ENCODE measurements at places on chromosomes 12 and 14.

DNA sequence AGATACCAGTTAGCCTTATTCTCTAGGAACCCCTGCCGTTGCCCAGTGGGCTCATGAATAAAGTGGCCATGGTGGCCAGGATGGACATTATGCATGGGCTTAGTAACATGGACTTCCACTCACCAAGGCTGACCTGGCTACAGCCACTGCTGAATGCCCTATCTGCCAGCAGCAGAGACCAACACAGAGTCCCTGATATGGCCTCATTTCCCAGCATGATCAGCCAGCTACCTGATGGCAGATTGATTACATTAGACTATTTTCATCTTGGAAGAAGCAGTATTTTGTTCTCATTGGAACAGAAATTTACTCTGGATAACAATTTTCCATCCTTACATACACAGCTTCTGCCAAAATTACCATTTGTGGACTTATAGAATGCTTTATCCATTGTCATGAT lies 16.2 kb upstream of the LPCAT3 start:
- no peak for DNase-seq

GRCh38 chr12:130563323-130563722 lies 152.8 kb downstream of the RIMBP2 start:
- DNase-seq: no peak

GRCh38 chr12:91094957-91095356 lies 16.3 kb downstream of the LUM start:
- DNase-seq: no peak

DNA sequence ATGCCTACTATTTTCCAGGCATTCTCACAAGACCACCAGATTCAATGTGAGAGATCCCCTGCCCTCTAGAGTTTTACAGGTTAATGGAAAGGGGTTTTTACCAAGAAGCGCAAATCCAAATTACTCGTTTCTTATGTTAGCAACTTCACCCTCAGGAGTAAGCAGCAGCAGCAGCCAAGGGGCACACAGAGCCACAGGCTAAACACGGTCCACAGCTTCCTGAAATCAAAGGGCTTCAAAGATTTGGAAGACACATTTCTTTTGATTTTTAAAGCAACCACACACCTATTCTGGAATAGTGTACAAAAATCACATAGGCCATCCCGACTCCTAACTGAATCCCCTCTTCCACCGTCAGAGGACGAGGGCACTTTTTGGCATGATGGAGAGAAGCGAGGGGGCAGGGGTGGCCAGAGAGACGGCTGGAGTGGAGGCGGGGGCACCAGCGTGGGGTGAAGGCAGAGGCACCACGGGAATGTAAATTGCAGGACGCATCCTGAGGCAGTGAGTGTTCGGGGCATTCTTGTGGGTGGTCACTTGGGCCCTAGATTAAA lies 107.0 kb downstream of the ARF6 start:
- DNase-seq: no peak

- DNase-seq: peak; percentile 6
Measured at GRCh38 chr12:9651265-9651729, 18.2 kb upstream of the CLEC2D start.

GRCh38 chr12:112798048-112798760 lies 6.7 kb downstream of the RPH3A start:
- no peak for DNase-seq

GRCh38 chr14:98766818-98767217 lies 505.2 kb downstream of the BCL11B start:
- DNase-seq: no peak

- no peak for DNase-seq
Measured at GRCh38 chr12:91704446-91704845, 441.2 kb downstream of the BTG1 start.

DNA sequence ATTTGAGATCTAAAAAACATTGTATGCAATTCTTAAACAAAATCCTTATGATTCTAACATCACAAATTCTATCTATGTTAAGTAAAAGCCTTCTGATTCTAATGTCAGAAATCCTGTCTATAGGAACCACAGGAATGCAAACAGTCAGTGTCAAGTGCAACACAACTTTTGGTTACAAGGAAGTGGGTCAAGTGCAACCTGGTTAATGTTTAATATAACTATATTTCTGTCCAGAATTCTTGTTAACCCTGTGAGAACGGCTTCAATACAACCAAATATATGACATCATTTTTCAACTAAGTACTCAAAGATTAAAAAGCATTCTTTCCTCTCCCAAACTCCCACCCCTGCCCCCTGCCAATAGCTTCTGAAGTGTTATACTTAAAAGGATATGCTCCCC lies 107.9 kb upstream of the PLEKHA5 start:
- DNase-seq: no peak

DNA sequence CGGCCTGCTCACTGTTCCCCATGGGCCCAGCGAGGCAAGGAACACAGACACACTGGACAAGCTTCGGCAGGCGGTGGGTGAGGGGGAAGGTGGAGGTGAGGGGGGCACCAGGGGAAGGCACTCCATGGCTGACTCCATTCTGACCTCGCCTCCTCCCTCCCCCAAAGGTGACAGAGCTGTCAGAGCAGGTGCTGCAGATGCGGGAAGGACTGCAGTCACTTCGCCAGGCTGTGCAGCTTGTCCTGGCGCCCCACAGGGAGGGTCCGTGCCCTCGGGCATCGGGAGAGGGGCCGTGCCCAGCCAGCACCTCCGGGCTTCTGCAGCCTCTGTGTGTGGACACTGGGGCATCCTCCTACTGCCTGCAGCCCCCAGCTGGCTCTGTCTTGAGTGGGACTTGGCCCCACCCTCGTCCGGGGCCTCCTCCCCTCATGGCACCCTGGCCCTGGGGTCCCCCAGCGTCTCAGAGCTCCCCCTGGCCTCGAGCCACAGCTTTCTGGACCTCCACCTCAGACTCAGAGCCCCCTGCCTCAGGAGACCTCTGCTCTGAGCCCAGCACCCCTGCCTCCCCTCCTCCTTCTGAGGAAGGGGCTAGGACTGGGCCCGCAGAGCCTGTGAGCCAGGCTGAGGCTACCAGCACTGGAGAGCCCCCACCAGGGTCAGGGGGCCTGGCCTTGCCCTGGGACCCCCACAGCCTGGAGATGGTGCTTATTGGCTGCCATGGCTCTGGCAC lies 10.6 kb downstream of the MCRS1 start:
- DNase-seq: no peak

DNA sequence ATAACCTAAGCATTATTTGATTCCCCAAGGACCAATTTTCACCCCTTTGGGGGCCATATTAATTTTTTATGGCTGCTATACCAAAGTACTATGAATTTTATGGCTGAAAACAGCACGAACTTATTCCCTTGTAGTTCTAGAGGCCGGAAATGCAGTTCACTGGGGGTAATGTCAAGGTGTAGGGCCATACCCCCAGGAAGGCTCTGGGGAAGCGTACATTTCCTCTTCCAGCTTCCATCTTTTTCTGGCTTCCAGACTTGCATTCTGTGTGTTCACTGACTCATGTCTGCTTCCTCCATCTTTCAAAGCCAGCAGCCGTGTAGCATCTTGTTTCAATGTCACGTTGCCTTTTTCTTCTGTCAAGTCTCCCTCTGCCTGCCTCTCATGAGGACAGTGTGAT lies 133.5 kb downstream of the BICD1 start:
- DNase-seq: no peak

GRCh38 chr12:74620921-74621320 lies 83.3 kb downstream of the ATXN7L3B start:
- DNase-seq: no peak

DNA sequence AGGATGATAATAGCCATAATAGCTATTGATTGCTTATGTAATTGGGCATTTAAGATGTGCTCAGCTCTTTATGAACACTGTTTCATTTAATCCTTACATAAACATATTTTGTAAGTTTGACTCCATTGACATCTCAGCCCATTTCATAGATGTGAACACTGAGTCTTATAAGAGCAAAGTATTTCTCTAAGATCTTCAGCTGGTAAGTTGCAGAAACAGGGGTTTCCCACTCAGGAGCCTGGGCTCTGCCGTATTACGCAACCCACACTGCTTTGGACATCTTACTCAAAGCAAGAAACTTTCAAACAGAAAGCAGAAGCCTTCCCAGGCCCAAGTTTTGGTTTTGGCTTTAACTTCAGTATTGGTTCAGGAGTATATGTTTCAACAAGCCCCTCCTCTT lies 705.1 kb downstream of the MED13L start:
- no peak for DNase-seq

DNA sequence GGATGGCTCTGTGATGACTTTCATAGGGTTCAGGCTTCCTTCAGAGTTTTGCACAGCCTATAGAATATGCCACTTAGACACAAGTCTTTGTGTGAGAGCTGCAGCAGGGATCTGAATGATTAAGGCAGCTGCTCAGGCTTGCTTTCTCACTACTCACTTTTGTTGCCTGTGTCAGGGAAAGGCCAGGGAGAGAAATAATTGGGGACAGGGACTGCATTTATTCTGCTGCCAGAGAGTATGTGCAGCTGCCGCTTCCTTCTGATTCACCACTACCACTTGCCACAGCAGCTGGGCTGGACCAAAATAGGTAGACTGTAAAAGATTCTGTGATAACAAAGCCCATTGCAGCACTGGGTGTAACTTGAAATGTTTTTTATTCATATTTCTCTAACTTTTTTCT lies 49.7 kb downstream of the TRMT5 start:
- DNase-seq: no peak

DNA sequence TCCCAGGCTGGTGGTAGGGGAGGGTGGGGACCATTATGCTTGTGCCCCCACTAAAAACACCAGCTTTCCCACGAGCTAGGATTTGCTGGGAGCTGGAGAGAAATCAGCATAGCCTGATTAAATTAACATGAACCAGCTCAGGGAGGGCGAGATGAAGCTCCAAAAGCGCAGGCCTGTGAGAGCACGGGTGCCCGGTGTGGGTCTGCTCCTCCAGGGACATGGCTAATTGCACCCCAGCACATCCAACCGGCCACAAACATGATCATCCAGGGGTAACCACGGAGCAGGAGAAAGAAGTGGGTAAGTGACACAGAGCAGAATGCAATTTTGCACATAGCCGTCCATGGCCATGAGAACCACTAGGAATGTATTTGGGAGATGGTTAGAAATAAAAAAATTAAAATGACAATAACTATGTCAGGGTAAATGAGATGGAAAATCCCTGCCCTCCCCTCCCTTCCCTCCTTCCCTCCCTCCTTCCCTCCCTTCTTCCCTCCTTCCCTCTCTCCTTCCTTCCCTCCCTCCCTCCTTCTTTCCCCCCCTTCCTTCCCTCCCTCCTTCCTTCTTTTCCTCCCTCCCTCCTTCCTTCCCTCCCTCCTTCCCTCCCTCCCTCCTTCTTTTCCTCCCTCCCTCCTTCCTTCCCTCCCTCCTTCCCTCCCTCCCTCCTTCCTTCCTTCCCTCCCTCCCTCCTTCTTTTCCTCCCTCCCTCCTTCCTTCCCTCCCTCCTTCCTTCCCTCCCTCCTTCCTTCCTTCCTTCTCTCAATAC lies 26.9 kb downstream of the CLMN start:
- DNase-seq: no peak

DNA sequence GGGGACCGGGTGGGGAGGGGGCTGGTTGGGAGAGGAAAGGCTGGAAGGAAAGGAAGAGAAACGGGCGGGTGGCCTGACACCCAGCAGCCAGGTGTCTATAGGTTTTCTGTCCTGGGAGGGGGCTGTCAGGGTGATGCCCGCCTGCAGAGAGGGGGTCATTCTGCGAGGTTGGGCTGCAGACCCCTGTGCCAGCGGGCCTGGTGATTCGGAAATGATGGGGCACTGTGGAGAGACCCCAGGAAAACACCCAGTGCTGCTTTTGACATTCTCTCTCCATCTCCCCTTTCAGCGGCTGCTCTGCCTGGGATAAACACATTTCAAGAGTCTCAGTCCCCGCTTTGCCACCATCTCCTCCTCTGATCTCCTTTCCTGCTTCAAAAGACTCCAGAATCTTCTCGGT lies 168.5 kb upstream of the RTL1 start:
- no peak for DNase-seq

DNA sequence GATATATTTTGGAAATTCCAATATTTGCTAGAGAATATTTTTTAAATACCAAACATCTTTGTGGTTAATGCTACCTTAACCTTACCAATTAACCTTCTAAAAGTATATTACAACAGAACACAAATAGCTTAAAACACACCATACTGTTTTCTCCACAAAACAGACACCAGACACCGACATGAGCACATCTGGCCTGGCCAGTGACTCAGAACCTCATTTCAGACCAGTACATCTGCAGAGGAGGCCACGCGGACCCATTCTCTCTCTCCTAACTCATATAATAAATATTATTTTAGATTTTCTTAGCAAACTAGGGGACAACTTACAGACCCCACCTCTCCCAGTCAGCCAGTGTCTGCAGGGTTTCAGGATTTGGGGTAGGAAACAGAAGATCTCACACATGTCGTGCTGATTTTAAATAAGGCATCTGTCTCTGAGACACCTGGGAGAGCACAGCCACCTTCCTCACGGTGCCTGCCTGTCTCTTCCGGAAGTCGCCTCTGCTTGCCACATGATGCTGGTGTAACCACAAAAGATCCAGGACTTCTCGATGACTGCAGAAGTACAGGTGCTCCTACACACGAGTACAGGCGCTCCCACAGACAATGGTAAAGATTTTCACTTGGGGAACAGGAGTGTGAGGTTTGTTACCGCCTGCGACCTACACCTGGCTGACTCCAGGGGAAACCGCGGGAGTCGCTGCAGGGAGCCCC lies 9.7 kb upstream of the ANKLE2 start:
- no peak for DNase-seq

- DNase-seq: no peak
Measured at GRCh38 chr14:77579780-77580179, 36.7 kb downstream of the SPTLC2 start.

GRCh38 chr12:25102402-25102801 lies 92.6 kb downstream of the DNAI7 start:
- no peak for DNase-seq

DNA sequence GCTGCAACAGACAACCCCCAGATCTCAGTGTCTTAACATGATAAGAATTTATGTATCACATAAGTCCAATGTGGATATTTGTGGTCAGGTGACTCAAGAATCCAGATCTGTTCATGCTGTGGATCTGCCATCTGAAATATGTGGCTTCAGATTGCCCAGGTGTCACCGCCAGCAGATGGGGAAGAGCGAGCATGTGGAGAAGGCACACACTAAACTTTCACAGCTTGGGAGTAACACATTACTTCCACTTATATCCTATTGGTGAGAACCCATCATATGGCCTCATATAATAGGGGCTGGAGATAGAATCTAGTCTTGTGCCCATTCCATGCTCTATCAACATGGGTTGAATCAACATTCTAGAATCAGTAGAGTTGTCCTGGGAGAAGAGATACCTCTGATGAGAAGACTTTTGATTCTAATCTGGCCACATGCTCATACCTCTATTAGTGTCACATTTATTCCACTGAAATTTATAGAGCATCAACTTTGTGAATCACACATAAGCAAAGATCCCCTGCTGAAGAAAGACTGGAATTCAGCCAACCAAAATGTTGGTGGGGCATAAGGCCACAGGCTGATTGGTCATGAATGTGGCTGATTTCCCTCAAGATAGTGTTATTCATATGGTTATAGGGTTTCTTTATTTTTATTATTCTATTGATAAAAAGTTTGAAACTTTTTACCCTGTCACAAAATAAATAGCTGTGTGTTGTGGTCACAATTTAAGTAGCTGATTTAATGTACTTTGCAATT lies 6.0 kb upstream of the CALCOCO1 start:
- no peak for DNase-seq

All from NK-92 treated with Interleukin-12 subunit alpha and Interleukin-12 subunit beta, amount 100 ng/mL, for 24 hours (cell line).